Activated gamma-delta T cell (primary cell): ENCODE measurements at places on chromosomes 1 and 21.

GRCh38 chr1:60826320-60827094 is 255.9 kb upstream of the NFIA start:
- DNase-seq: no peak

- peak; percentile 55 for DNase-seq
Observed at GRCh38 chr1:108199781-108200686, at the start of gene SLC25A24. SLC25A24 (minus strand) TSS chr1:108200343; CDS start chr1:108200138, 205 bp downstream.

DNA sequence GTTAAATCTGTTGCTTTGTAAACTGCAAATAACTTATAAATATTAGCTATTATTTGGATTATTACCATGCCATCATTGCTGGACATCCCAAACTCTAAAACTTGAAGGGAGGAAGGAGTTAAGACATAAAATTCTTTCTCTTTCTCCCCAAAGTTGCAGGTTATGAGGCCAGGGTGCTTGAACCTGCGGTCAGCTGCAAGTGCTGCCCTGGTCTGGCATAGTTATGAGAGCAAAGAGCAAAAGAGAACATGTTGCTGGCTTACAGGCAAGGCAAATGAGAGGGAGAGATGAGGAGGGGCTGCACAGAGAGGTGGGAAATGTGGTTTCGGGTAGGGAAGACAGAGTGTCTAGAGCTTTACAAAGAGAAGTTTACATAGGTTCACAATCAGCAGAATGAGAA is 30.8 kb downstream of the GADD45A start:
- DNase-seq: no peak

DNA sequence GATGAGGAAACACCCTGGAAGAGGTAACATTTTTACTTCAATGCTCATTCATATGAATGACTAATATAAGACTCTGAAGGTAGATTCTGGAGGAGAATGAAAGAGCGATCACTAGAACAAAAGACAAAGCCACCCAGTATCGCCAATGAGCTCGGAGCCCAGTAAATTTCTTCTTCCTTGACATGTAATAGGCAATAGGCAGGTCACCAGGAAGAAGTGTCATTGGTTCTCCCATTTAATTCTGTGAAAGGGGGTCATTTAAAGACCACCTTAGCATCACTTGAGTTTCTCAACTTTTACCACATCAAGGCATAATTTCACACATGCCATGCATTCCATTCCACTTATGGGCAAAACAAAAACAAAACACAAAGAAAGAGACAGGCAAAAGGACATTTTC is 7.9 kb downstream of the TNFSF18 start:
- no peak for DNase-seq

GRCh38 chr21:43699933-43700599 is 18.9 kb upstream of the PDXK start:
- DNase-seq: no peak

- DNase-seq: no peak
Observed at GRCh38 chr1:10511494-10511885, 36.7 kb downstream of the PEX14 start.

GRCh38 chr1:234918181-234918841 is 210.3 kb downstream of the TOMM20 start:
- no peak for DNase-seq

- peak; percentile 63 for DNase-seq
Observed at GRCh38 chr1:52697795-52698674, at the start of gene COA7. COA7 (minus strand) TSS chr1:52698347; CDS start chr1:52698326, 21 bp downstream.

GRCh38 chr1:64624218-64624713 is 120.6 kb upstream of the RAVER2 start:
- no peak for DNase-seq

DNA sequence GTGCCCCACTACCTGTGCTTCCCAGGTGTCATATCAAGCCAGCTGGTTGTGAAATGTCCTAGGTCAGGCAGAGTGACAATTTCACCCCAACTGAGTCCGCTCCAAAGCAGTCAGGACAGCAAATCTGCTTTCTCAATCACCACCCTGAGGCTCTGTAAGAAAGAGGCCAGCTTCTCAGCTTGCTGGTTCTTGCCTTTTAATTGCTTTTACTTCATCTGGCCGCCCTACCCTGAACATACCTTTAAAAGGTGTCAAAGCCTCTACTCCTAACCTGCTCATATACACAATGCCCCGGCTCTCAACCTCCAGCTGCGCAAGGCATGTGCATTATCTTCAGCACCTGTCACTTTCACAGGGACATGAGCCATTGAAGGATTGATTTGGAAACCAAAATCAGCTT is 581.6 kb downstream of the NPHP4 start:
- DNase-seq: no peak

GRCh38 chr1:52906135-52906603 is 15.4 kb downstream of the ECHDC2 start:
- DNase-seq: no peak
